Fibroblast of the aortic adventitia (primary cell): ENCODE measurements at places on chromosomes 16 and 17.

- DNase-seq: no peak
These were observed 109.7 kb downstream of the ADCY9 start for GRCh38 chr16:4006397-4006999.

GRCh38 chr17:50608700-50609379, 25.8 kb upstream of the ABCC3 start:
- DNase-seq: no peak

GRCh38 chr17:740240-741017, 8.0 kb downstream of the TLCD3A start:
- DNase-seq: no peak

GRCh38 chr16:48188449-48189102, 32.8 kb upstream of the ABCC12 start:
- DNase-seq: no peak

DNA sequence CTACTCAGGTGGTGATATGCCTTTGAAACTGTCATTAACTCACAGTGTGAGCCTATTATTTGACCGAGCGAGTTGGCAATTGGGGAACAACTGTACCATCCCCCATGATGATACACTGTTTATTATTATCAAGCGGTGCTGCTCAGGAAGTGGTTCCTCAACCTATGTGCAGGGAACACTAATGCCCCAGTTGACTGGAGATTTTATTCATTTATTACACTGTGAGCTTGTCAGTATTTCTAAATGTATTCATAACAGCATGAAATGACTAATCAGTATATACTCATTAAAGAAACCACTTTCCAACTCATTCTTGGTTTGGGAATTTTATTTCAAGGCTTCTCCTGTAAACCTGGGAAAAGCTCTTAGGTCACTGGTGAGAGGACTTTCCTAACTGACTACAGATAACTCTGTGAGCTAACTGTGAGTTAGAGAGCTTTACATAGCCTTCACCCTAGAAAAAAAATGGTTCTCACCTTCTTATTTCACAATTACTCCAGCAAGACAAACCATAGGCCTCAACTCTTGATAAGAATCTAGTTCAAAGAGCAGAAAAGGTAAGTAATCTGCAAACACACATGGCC, 42.4 kb downstream of the NXPH3 start:
- DNase-seq: no peak

GRCh38 chr17:77076124-77076830, 64.5 kb upstream of the SEC14L1 start:
- no peak for DNase-seq

GRCh38 chr16:88456356-88457292, 3.5 kb downstream of the ZFPM1 start:
- DNase-seq: no peak

DNA sequence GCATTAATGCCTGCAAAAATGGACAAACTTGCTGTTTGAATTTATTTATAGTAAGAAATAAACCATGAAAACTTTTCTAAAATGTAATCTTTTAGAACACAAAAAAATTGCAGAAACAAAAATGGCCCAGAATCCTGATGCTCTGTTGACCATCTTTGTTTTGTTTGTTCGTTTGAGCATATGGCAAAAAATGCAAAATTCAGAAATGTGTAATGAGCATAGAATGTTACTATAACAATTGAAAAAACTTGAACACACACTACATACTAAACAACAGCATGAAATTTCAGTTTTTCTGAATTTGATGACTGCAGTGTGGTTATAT, 1.1 kb upstream of the KPNA2 start:
- no peak for DNase-seq

DNA sequence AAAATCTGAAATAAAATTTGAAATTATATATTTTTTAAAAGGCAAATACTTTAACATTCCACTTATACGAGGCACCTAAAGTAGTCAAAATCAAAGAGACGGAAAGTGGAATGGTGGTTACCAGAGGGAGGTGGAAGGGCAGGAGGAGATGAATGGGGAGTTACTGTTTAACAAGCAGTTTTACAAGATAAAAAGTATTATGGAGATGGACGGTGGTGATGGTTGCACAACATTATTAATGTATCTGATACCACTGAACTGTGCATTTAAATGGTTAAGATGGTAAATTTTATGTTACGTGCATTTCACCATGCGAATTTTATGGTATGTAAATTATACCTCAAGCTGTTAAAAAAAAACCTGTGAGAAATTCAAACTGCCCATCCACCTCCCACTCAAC, 5.4 kb downstream of the CMC2 start:
- no peak for DNase-seq

DNA sequence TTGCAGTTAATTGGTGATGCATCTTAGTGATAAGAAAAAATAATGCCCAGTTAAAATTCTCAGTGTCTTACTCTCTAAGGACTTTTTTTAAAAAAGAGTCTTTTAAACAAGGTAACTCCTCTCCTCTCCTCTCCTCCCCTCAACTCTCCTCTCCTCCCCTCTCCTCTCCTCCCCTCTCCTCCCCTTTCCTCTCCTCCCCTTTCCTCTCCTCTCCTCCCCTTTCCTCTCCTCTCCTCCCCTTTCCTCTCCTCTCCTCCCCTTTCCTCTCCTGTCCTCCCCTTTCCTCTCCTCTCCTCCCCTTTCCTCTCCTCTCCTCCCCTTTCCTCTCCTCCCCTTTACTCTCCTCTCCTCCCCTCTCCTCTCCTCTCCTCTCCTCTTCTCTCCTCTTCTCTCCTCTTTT, 675.9 kb upstream of the RBFOX1 start:
- DNase-seq: no peak

DNA sequence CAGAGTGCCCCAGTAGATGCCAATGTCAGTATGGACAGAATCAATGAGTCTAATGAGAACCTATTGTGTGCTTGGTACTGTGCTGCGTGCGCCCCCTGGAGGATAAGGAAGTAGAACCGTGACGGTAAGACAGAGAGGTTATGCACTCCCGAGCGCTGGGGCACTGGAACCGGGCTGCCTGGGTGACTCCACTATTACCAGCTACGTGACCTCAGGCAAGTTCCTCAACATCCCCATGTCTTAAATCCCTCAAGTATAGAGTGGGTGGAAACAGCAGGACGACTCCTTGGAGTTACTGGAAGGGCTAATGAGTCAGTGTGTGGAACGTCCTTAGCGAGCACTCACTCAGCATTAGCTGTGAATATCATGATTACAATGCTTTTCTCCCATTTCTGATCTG, 16.2 kb downstream of the CHST4 start:
- peak; percentile 6 for DNase-seq

DNA sequence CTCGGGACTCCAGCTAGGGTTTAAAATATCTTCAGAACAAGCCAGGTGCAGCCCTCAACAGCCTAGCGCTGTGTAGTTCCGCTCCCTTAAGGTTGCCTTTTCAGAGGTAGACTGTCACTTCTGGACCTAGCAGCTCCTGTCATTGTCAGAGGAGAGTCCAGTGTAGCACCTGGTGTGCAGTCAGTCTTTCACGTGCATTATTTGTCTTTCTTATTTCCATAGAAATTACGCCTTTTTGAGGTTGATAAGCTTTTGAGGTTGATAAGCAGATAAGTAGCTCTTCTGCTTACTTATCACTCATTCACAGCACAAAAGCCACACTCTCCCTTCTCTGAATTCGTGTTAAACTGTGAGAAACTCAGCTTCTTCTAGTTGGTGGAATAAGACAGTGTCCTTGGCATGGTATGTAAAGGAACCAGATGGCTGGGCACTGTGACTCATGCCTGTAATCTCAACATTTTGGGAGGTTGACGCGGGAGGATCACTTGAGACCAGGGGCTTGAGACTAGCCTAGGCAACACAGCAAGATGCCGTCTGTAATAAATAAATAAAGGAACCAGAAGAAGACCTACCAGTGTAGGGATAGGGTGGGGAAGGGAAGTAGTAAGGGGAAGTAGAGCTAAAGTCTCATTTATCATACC, 10.2 kb downstream of the EEF2K start:
- peak; percentile 52 for DNase-seq

GRCh38 chr17:78315355-78316114, 44.3 kb downstream of the SOCS3 start:
- DNase-seq: peak; percentile 92

DNA sequence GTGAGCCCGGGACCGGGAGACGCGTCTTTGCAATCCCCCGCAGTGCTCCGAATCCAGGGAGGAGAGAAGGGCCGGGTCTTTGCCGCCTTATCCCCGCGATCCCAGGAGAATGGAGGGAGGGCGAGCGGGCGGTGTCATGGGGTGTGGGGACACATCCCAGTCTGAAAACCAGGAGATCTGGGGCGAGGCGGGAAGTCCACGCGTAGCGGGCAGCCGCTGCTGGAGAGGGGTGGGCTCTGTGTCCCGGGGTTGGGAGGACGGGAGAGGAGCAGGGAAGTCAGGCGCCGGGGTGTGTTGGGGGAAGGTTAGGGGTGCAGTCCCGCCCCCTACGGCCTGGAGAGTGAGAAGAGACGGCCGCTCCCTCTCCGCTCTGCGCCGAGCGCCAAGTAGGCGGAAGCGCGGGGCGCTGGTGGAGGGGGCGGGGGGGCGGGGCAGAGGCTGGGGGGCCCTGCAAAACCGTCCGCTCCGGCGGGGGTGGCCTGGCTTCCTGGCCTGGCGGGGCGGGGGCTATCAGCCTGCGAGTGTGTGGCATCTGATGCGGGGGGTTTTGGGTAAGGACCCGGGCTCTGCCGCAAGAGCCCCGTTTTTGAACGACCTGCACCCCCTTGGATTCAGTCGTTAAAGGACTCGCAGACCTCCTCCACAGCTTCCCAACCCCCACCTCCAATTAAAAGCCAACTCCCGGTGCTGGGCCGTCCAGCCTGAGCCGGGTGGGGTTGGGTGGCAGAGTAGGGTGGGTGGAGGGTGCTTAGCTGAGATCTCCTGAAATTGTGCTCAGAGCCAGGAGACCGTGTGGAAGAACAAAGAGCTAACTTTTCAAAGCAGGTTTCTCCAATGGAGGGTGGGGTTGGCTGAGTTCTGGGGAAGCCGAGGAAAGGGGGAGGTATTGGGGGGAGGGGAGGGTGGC, 654 bp downstream of the LASP1 start:
- peak; percentile 54 for DNase-seq

DNA sequence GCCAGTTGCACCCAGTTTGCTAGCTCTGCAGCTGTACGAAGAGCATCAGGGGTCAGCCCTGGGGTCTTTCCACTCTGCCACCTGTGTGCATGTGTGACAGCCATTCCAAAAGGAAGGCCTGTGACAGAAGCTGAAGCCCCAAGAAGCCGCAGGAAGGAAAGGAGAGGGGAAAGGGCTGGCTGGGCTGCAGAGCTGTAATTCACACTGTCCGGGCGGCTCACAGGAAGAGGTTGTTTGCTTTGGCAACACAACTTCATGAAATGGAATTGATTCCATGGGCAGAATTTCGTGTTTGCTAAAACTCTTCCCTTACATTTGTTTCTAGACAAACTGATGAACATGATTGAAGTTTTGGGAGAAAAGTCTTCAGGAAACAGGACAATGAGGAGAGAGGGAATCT, 14.8 kb downstream of the TMEM204 start:
- peak; percentile 52 for DNase-seq

GRCh38 chr17:67868176-67868575, 42.9 kb downstream of the BPTF start:
- DNase-seq: peak; percentile 4

DNA sequence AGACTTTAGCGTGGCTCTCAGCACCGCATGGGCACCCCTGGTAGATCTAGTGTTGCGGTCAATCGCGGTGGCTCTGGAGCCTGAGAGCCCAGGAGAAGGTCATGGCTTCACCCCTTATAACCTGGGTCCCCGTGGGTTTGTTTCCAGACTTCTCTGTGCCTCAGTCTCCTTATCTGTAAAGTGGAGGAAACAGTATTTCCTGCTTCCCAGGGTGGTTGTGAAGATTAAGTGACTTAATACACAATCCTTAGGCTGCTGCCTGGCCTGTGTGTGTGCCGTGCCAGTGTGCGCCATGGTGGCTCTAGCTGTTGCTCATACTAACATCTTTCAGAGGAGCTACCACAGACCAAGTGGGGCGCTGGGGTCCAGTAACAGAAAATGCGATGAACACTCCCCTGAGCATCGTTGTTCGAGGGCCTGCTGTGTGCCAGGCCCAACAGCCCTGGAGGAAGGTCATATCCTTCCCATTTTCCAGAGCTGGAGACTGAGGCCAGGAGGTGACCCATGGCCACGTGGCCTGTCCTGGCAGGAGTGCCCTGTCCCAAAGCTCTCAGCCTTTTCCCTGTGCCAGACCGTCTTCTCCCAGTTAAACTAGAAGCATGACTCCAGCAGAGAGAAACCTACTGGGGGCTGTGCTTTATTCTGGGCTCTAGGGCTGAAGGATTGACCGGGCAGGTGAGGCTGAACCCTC, 70.1 kb downstream of the CMIP start:
- DNase-seq: no peak

GRCh38 chr17:74964988-74965622, 7.5 kb downstream of the HID1 start:
- no peak for DNase-seq

DNA sequence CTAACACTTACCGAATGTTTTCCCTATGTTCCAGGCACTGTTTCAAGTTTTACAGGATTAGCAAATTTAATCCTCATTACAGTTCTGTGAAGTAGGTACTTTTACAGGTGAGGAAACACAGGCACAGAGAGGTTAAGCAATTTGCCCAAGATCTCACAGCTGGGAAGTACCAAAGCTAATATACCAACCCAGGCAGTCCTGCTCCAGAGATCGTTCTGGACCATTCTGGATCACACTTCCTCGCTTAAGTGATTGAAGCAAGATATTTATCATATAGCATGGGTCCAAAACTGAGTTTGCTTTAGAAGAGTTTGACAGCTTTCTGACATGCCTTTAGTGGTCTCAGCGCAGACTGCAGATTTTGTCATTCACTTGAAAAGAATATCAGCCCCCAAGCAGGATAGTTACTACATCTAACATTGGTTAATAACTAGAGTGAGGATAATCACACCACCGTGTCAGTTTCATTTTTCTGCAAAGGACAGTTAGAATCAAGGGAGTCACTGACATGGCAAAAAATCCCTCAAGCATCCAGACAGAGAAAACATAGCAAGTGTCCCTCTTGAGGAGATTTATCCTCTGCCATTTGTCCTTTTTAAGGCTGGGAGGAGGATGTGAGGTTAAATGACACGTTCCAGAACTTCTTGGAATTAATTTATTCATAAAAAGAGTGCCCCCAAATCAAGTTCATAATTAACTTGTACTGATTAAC, 5.1 kb downstream of the HS3ST3B1 start:
- peak; percentile 25 for DNase-seq

GRCh38 chr16:84919708-84920107, 91.6 kb downstream of the ZDHHC7 start:
- DNase-seq: no peak

DNA sequence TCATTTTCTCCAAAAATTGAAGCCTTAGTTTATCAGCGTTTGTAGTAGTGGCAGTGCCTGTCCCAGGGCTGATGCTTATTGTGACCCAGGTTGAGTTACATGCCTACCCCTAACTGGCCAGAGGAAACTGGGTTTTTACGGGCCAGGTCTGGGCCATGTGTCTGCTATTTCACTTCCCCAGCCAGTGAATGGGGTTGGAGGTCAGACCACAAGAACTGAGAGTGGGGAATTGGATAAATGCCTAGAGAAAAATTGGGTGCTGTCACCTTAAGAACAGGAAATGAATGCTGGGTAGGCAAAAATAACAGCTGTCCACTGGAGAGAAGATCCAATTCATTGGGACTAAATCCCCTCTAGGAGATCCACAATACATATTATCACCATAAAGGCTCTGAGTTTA, 5.2 kb downstream of the ADPRM start:
- DNase-seq: peak; percentile 33
